ENCODE measurements at places on chromosomes 2 and 18. TPM values are rescaled to one million over a fixed set of nuclear protein-coding genes. Genes with fewer than 3 reads are reported as not detected.

The HSBP1L1 gene
- total RNA-seq, result 32.7 TPM

The ADRA2B gene
- not detected for total RNA-seq

The PDIA6 gene
- total RNA-seq, result 378 TPM

The DLX2 gene
- total RNA-seq, result 5.0 TPM

The PLCD4 gene
- total RNA-seq, result 1.3 TPM

The GREB1L gene
- total RNA-seq, result 7.6 TPM

The HOXD13 gene
- total RNA-seq, result not detected

The ACMSD gene
- total RNA-seq, result not detected

The GCG gene
- total RNA-seq, result not detected

The UGT1A4 gene
- total RNA-seq, result not detected

The ADCYAP1 gene
- total RNA-seq, result 5.0 TPM

The MPV17 gene
- total RNA-seq, result 99.1 TPM

The NAT8 gene
- total RNA-seq, result not detected

The DNAH7 gene
- total RNA-seq, result 0.06 TPM

The CCDC148 gene
- total RNA-seq, result 4.1 TPM

The SMC6 gene
- total RNA-seq, result 16.1 TPM

The MYO5B gene
- total RNA-seq, result not detected

The UGT1A10 gene
- total RNA-seq, result not detected

The SRD5A2 gene
- total RNA-seq, result not detected

The SCG2 gene
- 2.9 TPM for total RNA-seq

The POTEI gene
- total RNA-seq, result not detected

The PAIP2B gene
- 1.1 TPM for total RNA-seq

The ABCG5 gene
- not detected for total RNA-seq

The SULT1C2 gene
- total RNA-seq, result 0.71 TPM

The PXDN gene
- total RNA-seq, result 25.4 TPM

The ANKRD29 gene
- total RNA-seq, result not detected

The CD207 gene
- total RNA-seq, result 0.10 TPM

The TGFA gene
- total RNA-seq, result not detected

The TEKT4 gene
- total RNA-seq, result not detected

The GPAT2 gene
- not detected for total RNA-seq

The RAB6C gene
- total RNA-seq, result not detected

The TLX2 gene
- not detected for total RNA-seq

The LINC00305 gene
- total RNA-seq, result not detected

The LIMS3 gene
- total RNA-seq, result not detected

The STPG4 gene
- total RNA-seq, result not detected

The ZNF396 gene
- 0.25 TPM for total RNA-seq

The CPO gene
- 0.62 TPM for total RNA-seq

The CACNB4 gene
- total RNA-seq, result 0.12 TPM

The ALPG gene
- total RNA-seq, result 218 TPM

The FARSB gene
- total RNA-seq, result 7.1 TPM

The COL4A4 gene
- total RNA-seq, result 2.3 TPM

The DTYMK gene
- total RNA-seq, result 52.0 TPM

The CAPN10 gene
- 43.0 TPM for total RNA-seq

The SLC16A14 gene
- 8.5 TPM for total RNA-seq

The CABYR gene
- total RNA-seq, result 0.41 TPM

The ANKRD36 gene
- 13.8 TPM for total RNA-seq

The PROKR1 gene
- total RNA-seq, result not detected

The EGR4 gene
- not detected for total RNA-seq

The POLR1A gene
- 47.4 TPM for total RNA-seq

The NDC80 gene
- 46.7 TPM for total RNA-seq

The MAL gene
- not detected for total RNA-seq

The EIPR1 gene
- total RNA-seq, result 54.5 TPM

The POTEF gene
- not detected for total RNA-seq

The KLHL30 gene
- total RNA-seq, result not detected

The TMEM17 gene
- 2.4 TPM for total RNA-seq

Measured in G401 (cell line).